ENCODE measurements at places on chromosomes 7 and 10.

- no peak for DNase-seq
Observed at GRCh38 chr7:142447762-142448161, 189.9 kb upstream of the PRSS58 start.

DNA sequence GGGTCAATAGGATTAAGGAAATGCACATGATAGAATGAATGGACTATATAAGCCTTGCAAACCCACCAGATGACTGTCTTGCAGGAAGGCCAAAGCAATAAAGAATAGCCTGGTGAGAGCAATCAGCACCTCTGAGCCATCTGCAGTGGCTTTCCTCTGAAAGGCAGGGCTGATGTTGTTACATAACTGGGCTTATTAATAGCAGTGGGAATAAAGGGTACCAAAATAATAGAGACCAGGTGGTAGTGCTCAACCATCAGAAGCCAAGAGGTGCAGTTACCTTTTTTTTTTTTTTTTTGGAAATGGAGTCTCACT is 16.8 kb upstream of the VPS26A start:
- DNase-seq = no peak

DNA sequence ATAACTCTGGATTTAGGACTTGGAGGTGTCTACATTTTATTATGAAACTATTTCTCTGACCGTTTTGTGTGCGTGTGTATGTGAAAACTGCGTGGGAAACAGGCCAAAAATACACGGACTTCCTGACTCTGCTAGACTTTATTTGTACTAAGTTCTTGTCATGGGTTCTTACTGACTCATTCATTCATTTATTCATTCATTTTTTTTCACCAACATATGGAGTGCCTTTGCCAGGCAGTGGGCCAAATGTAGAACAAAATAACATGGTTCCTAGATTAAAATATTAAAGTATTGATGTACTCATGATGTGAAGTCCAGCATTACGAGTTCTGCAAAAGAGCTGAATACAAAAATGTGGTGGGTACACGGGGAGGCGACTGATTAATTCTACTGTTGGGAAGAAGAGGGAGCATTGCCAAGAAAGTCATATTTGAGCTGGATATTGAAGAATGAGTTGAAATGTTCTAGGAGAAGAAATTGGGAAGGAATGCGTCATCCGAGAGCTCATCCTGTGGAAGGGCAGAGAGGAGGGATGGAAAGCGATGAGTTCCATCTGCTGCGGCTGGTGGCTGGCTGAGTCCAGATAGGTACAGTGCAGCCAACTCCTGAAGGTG is 24.6 kb downstream of the CACNB2 start:
- no peak for DNase-seq

GRCh38 chr10:49076319-49076718 is 39.0 kb downstream of the VSTM4 start:
- DNase-seq = no peak

DNA sequence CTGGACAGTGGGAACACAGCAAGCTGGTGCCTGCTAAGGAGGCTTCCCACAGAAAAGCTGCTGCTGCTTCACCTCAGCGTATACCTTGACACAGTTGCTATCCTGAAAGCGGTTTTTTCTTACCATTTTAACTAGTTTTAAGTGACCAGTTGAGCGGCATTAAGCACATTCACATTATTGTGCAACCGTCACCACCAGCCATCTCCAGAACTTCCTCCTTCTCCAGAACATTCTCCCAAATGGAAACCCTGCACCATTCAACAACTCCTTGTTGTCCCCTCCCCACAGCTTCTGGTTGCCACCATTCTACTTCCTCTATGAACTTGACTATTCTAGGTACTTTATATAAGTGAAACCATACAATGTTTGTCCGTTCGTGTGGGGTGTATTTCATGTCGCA is 169.9 kb downstream of the SNX10 start:
- no peak for DNase-seq

- no peak for DNase-seq
Observed at GRCh38 chr7:108094933-108095710, 35.0 kb downstream of the LAMB4 start.

- no peak for DNase-seq
Observed at GRCh38 chr10:75280236-75280635, 44.5 kb upstream of the COMTD1 start.

DNA sequence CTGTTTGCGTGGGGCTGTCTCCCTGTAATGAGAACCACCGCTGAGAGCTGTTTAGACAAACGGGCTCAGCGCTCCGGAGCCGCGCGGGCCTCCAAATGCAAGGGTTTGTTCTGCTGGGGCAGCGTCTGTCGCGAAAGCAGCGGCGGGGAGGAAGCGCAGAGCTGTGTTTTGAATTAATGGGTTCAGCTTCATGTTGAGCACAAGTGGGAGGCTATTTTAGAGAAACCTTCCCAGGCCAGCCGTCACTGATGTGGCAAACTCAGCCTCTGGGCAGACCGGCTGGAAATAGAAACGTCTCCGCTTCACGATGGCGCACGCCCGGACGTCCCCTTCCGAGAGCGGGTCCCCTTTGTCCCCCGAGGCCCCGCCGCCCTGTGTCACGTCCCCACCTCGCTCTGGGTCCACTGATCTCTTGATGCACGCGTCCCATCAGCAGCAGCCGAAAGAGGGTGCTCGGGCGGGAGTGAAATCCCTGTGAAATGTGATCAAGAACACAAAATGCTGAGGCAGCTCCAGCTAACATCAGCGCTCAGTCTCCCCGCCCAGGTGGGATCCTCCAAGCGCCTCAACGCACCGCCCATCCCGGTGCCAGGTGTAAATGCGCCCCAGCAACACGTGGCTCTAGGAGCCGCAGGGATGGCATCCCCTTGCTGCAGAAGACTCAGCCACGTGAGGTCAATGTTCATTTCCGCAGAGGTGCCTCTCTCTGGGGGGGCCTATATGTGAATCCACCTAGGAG is 44.9 kb downstream of the BAMBI start:
- no peak for DNase-seq

GRCh38 chr10:103038570-103038969 is 120.5 kb downstream of the CNNM2 start:
- no peak for DNase-seq

DNA sequence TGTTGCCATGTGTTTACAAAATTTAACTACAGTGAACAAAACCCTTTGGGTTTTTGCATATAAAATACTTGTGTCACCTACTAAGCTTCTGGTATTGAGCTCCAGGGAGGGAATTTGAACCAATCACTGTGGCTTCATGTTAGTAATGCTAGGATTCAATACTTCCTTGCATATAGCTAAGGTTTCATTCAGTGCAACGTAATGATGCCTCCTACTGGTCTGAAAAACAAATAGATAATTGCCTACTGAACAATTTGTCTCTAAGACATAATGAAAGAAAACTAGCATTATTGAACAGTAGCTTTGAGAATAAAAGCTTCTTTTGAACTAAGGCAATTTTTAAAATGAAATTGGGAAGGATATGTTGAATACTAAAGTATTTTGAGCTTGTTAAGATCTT is 244.4 kb downstream of the ZWINT start:
- no peak for DNase-seq

GRCh38 chr10:78292250-78292981 is 258.8 kb downstream of the RPS24 start:
- DNase-seq = no peak

DNA sequence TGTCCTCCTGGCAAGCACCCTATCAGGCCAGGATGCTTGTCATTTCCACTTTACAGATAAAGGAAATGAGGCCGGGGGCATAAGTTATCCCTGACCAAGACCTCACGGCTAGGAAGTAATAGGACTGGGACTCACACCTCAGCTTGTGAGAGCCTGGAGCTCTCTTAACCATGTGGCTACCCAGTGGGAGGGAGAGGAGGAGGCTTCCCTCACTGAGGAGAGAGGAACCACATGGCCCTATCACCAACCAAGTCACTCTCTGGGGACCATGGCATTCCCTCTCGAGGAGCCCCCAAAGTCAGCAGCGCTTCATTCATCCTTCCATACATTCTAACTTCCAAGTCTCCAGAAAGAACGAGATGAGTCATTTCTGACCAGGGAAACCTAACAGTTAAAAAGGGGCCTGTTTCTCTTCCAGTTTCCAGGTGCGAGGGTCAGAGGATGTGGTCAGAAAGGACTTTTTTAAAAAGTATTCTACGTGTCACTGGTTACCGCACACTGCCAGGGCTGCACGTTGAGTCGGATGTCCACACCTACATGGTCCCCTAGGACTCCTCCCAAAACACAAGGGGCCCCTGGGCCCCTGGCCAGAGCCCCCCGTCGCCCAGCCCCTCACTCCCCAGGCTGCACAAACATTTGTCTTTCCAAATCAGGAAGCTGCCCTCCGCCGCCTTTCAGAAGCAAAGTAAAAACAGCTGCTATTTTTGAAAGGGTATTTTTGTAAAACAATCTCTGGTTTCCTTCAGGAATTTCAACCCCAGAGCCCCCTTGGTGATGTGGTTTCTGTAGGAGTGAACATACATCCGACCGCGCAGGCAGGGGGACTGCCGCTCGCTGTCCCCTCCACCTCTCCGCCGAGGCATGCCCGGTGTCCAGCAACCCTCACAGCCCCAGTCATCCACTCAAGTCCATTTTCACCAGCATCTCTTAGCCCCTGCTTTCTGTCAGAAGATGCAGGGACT is 128.2 kb upstream of the CHST15 start:
- DNase-seq = no peak

GRCh38 chr7:823649-824048 is 8.6 kb upstream of the SUN1 start:
- DNase-seq = no peak

- DNase-seq = no peak
Observed at GRCh38 chr7:151920488-151920887, 35.8 kb upstream of the GALNTL5 start.

- DNase-seq = no peak
Observed at GRCh38 chr10:5014936-5015335, 11.3 kb upstream of the AKR1C2 start.

DNA sequence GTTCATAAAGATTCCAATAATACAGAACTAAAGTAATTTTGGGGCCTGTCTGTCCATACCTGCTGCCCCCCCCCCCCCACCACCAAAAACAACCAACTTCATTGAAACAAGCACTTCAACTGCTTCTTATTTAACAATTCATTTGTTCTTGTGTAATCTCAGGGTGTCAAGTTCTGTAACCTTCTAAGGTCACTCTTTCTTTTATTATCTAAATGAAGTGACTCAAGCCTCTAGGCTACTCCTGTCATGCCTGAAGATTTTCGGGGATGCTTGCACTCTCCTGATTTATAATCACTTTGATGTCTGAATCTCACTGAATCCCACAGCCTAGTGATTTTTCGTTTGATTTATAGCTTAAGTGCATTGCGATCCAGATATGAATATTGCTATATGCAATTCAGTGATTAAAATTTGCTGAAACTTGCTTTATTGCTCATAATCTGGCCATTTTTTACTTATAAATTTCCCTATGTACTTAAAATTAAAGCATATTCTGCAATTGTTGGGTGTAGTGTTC is 27.2 kb downstream of the GARIN1A start:
- no peak for DNase-seq

DNA sequence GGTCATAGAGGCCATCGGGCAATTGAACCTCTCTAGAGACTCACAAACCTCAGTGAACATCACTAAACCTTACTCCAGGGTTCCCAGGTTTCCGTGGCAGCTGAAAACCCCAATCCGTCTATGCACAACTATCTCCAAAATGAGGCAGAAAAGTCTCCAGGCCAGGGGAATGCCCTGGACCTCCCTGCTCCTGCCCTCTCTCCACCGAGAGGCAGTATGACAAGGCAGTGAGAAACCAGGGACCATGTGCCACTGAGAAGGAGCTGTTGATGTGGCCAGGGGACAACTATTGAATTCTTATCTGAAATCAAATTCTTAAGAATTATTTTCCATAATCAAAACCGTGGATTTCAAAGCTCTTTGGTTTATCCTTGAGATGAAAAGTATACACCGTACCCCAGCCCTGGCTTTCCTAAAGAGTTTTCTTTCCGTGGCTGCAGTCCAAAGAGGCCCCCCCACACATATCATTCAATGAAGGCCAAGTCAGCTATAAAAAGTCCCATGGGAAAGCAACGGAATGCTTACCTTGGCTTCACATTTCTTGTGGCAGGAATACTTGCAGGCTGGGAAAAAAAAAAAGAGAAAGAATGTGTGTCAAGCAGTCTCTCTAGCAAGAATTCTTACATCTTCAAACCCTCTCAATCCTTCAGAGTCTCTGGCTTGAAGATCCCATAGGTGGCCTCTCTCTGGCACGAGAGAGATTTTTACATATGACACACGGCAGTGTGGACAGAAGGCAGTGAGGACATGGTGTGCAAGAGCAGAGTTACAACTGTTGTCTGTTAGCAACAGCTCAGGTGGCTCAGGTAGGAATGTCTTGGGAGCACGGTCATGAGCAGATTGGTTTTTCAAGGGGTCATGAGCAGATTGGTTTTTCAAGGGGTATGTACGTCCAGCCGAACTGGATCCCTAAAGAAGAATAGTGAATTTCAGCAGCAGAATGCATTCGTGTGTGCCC is 75.2 kb downstream of the TNS3 start:
- DNase-seq = no peak

DNA sequence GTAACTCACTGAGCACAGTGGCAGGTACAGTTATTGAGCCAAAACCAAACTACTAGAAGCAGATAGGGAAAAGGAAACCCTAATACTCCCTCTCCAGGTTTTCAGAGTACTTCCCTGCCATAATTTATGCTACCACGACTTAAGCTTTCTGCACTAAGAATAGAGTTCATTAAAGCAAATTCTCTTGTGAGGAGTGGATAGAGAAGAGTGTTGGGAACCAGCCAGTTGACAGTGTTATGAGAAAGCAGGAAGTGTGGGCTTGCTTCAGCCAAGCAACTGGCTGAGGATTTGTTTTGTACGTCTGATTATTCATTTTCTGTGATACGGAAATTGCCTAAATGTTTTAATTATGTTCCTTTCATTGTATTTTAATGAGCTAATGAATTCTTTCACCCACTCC is 280.5 kb downstream of the KIF20B start:
- DNase-seq = no peak

DNA sequence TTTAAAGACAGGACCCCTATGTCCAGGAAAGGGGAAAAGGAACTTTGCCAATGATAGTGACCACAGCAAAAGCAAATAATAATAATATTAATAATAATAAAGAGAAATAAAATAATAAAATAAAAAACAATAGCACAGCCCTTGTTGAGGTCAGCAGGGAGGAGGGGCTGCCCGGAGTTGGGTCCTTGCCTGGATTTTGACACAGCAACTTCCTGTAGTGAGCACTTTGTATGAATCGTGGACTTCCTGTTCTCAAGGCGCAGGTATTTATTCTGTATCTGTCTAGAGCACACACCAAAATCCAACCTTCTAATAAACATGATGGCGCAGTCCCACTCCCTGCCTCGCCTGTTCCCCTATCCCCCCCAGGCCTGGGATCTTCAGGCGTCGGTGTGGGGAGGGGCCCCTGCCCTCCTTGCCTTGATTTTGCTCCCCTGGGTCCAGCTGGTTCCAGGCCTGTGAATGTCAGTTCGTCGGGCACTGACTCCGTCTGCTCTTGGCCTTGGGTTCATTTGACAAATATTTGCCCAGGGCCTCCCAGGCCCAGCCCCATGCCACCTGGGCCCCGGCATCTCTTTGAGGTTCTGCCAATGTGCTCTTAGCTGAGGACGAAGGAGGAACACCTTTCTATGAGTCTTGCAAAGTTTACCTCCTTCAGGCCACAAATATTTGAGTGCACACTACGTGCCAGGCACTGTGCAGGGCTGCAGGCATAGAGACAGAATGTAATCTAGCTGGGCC is 13.9 kb downstream of the TRIM8 start:
- DNase-seq = no peak

- no peak for DNase-seq
Observed at GRCh38 chr10:106500041-106500924, 664.2 kb downstream of the SORCS1 start.

- DNase-seq = no peak
Observed at GRCh38 chr10:114716811-114717404, 58.8 kb upstream of the ABLIM1 start.

Data from stimulated activated CD4-positive, alpha-beta T cell treated with anti-CD3 and anti-CD28 coated beads, Interleukin-1b, Interleukin-23, amount 100 ng/mL, for 48 hours (primary cell).